NCI-H345 (cell line): ENCODE measurements at places on chromosomes 13 and 19.

- no peak for DNase-seq
Observed at GRCh38 chr13:40013554-40013953, 358.1 kb downstream of the COG6 start.

GRCh38 chr19:30386551-30387143 lies 14.5 kb downstream of the ZNF536 start:
- DNase-seq: no peak

DNA sequence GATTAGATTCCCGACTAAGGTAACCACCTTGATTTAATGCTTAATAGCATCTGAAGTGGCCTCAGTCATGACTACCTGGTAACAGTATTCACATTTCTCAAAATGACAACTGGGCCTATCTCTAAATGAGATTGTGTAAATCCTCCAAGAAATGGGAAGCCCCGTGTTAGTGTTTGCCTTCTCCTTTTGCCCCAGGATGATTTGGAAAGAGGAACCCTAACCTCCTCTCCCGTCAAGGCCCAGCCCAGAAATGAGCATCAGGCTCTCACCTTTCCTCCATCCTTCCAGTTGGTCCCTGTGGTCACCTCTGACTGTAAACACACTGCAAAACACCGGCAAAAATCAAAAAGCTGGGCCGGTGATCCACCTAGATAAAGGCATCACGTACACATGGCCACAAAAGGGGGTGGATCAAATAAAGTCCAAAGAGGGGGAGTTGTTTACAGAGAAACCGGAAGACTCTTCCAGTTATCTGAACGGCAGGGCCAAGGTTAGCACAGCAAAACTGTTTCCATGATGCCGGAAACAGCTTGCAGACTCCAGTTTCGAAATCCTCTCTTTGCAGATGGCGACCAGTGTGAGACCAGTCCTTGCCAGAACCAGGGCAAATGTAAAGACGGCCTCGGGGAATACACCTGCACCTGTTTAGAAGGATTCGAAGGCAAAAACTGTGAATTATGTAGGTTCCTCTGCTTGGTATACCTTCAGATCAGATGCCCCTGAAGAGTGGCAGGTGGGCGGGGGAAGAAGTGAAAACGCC lies 16.4 kb downstream of the F10 start:
- no peak for DNase-seq

DNA sequence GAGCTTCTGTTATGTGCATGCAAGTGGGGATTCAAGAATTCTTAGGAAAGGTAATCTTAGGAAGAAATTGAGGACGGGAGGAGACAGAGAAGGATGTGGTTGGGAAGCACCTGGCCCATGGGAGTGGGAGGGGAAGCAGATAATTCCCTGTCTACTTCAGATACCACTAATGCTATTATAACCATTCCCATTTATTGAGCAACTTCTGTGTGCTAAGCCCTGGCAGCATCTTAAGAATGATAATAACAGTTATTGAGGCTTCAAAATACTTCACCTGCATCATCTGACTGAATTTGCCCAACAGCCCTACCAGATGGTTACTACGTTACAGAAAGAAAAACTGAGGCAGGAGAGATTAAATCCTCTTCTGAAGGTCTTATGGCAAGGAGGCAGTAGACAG lies 1.4 kb downstream of the EPS8L1 start:
- no peak for DNase-seq

- no peak for DNase-seq
Observed at GRCh38 chr19:51141181-51141580, 920 bp upstream of the SIGLEC7 start.

DNA sequence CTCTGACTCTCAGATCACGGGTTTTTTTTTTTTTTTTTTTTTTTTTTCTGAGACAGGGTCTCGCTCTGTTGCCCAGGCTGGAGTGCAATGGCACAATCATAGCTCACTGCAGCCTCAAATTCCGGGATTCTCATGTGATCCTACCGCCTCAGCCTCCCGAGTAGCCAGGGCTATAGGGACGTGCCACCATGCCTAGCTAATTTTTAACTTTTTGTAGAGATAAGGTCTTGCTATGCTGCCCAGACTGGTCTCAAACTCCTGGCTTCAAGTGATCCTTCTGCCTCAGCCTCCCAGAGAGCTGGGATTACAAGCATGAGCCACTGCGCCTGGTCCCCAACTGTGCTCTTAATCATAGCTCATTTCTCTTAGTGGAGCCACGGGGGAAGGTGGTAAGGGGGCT lies 4.6 kb upstream of the GRAMD1A start:
- no peak for DNase-seq

GRCh38 chr19:18608805-18609716 lies 2.5 kb upstream of the CRLF1 start:
- no peak for DNase-seq
